Activated CD4-positive, alpha-beta T cell treated with anti-CD3 and anti-CD28 coated beads, Interleukin-2, amount 50 U/mL, for 4 hours (primary cell): ENCODE measurements at places on chromosomes 5 and 9.

- DNase-seq, result no peak
Measured at GRCh38 chr9:133704711-133705181, 33.4 kb downstream of the SARDH start.

DNA sequence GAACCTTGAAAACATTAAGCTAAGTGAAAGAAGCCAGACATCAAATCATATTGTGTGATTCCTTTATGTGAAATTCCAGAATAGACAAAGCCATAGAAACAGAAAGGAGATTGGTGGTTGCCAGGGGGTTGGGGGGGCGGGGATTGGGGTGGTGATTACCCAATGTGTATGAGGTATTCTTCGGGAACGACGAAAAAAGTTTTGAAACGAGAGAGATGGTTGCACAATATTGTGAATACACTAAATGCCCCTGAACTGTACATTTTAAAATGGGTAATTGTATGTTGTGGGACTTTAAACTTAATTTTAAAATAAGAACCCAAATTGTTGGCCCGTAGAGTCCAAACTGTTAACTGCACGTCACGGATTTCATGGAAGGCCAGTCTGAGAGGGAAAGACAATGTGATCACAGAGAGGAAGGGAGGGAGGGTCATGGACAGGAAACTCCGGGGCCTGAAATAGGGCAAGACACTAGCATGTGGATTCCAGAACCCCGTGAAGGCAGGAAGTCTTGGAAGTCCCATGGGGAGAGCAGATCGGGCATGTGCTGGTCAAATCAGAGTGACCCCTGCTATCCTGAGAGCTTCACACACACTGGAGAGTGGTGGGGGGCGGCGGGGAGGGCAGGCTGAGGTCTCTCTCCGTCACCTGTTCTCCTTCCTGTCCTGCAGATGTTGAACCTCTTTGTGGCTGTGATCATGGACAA, 218.4 kb downstream of the CACNA1B start:
- DNase-seq, result no peak

DNA sequence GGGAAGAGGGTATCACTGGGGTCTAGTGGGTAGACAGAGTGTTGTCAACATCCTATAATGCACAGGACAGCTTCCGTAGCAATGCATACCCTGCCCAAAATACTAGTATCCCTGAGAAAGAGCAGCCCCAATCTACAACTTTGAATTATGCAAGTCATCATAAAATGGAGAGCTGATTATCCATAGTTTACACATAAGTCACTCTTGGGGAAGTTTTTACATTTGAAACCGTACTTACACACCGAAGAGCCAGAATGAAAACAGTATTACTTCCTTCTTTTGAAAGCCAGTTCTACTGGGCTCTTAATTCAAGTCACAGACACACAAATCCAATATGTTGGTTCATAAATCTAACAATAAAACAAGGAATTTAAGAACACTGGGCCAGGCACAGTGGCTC, 21.6 kb downstream of the RNF145 start:
- no peak for DNase-seq

DNA sequence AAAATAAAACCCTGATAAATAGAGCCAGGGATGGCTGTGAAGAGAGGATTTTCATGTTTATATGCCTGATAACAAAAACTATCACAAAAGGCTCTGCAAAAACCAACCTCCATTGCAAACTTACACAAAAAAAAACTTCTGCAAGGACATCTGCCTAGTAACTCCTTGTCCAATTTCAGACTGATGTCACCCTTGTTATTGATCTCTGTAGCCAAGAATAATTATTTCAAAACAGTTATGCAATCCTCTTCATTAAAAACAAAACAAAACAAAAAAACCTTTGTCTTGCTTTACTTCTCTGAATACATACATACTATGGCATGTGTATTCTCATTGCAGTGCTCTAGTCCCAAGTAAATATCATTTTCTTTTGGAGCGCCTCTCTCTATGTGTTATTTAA, 49.7 kb downstream of the PHAX start:
- no peak for DNase-seq

DNA sequence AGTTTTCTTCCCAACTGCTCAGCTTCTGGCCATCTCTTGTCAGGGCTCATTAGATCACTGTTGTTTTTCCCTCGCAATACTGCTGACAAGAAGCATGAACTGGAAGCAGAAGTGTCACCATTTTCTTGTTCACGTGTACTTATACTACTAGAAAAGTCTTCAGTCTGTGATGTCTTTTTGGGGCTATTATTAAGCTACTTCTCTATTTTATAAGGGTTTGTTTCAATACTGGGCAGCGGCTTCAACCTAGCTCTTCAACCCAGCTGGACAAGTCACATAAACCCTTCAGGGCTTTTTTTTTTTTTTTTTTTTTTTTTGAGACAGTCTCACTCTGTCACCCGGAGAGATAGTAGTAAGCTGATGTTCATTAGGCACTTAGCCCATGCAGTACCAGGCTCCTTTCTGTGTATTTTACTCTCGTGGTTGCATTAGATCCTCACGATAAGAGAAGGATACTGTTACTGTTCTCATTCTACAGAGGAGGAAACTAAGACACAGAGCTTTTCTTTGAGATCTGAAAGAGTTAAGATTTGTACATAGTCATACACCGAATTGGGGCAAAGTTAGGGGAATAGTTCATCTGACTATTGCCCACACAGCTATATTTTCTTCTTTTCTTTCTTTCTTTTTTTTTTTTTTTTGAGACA, 20.5 kb downstream of the RAPGEF1 start:
- DNase-seq, result no peak

DNA sequence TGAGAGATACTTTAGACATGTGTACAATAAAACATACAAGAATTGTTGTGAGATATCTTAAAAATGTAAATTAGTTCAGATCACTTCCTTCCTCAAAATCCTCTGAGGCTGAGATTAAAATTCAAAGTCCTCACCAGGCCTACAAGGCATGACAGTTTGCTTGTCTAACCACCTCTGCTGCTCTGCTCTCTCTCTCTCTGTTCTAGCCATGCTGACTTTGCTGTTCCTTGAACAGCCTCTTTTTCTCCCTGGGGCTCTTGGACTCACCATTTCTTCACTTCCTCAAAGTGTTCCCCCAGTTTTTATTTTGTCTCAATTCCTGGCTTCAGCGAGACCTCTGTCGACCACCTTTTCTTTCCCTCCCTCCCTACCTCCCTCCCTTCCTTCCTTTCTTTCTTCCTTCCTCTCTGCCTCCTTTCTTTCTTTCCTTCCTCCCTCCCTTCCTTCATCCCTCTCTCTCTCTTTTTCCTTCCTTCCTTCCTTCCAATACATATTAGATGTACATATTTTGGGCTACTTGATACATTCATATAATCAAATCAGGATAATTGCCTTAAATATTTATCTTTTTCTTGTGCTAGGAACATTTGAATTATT, 27.0 kb downstream of the CATSPER3 start:
- DNase-seq, result no peak

- DNase-seq, result no peak
Measured at GRCh38 chr5:74556631-74557595, 83.6 kb downstream of the ENC1 start.
